Cerebellum (tissue), 4 donors: ENCODE measurements at places on chromosomes 16 and 17. TPM values are rescaled to one million over a fixed set of nuclear protein-coding genes. Genes with fewer than 3 reads are reported as not detected.

Gene BCL6B
- total RNA-seq, result 2.1 TPM

Gene TBC1D3D
- total RNA-seq, result not detected

Gene FOXN1
- not detected for total RNA-seq

Gene TBC1D3C
- not detected for total RNA-seq

Gene KRTAP1-1
- not detected for total RNA-seq

Gene TCF25
- total RNA-seq, result 87.1 TPM

Gene SLC22A31
- total RNA-seq, result 0.91 TPM

Gene KRTAP2-2
- not detected for total RNA-seq

Gene CNGB1
- 3.0 TPM for total RNA-seq

Gene SEZ6
- total RNA-seq, result 34.9 TPM

Gene CDH11
- 227 TPM for total RNA-seq

Gene PRAC2
- total RNA-seq, result not detected

Gene EVPLL
- not detected for total RNA-seq

Gene HID1
- 23.0 TPM for total RNA-seq

Gene ZBTB4
- total RNA-seq, result 17.1 TPM

Gene CTF1
- 0.36 TPM for total RNA-seq

Gene GJD3
- total RNA-seq, result 0.45 TPM

Gene MGAT5B
- 28.4 TPM for total RNA-seq

Gene C16orf96
- 0.18 TPM for total RNA-seq

Gene DNAI2
- 0.45 TPM for total RNA-seq

Gene CACNA1G
- total RNA-seq, result 32.8 TPM

Gene TEKT5
- not detected for total RNA-seq

Gene DHRS7C
- not detected for total RNA-seq

Gene SAMD14
- 26.2 TPM for total RNA-seq

Gene ST6GALNAC1
- 0.36 TPM for total RNA-seq

Gene BANP
- total RNA-seq, result 39.1 TPM

Gene AHSP
- 10.1 TPM for total RNA-seq

Gene ATF7IP2
- total RNA-seq, result 14.6 TPM

Gene SLC5A10
- 0.09 TPM for total RNA-seq

Gene ITGAX
- total RNA-seq, result 1.6 TPM

Gene TNFRSF17
- total RNA-seq, result not detected

Gene MFSD6L
- total RNA-seq, result 0.09 TPM

Gene UMOD
- total RNA-seq, result not detected

Gene CLEC10A
- total RNA-seq, result not detected

Gene CLDN7
- total RNA-seq, result 0.54 TPM

Gene GTF3C1
- 56.7 TPM for total RNA-seq

Gene DPEP1
- total RNA-seq, result 2.5 TPM

Gene B4GALNT2
- total RNA-seq, result 0.09 TPM

Gene CCDC200
- not detected for total RNA-seq

Gene MMP28
- 4.9 TPM for total RNA-seq

Gene ELMO3
- 0.54 TPM for total RNA-seq

Gene GRAP
- total RNA-seq, result 1.9 TPM

Gene SSTR5
- total RNA-seq, result not detected

Gene INCA1
- 0.27 TPM for total RNA-seq

Gene RBFOX1
- total RNA-seq, result 27.6 TPM

Gene TEKT1
- 3.2 TPM for total RNA-seq

Gene TNP2
- not detected for total RNA-seq

Gene FBXO39
- total RNA-seq, result not detected

Gene CTRB1
- total RNA-seq, result not detected

Gene ITGAL
- 1.5 TPM for total RNA-seq

Gene GUCY2D
- not detected for total RNA-seq

Gene CHST5
- 0.45 TPM for total RNA-seq
